Colonic mucosa (tissue), 4 donors: ENCODE measurements at places on chromosomes 5 and 9.

- no peak for DNase-seq
Measured at GRCh38 chr9:127181315-127181580, 58.8 kb upstream of the ANGPTL2 start.

- DNase-seq, result no peak
Measured at GRCh38 chr9:6889868-6890267, 132.1 kb downstream of the KDM4C start.

GRCh38 chr9:78694974-78695373 lies 398.0 kb downstream of the PSAT1 start:
- DNase-seq, result no peak

- no peak for DNase-seq
Measured at GRCh38 chr9:115191667-115192066, 73.7 kb upstream of the TNC start.

- DNase-seq, result no peak
Measured at GRCh38 chr5:67015541-67016191, 180.9 kb downstream of the CD180 start.

DNA sequence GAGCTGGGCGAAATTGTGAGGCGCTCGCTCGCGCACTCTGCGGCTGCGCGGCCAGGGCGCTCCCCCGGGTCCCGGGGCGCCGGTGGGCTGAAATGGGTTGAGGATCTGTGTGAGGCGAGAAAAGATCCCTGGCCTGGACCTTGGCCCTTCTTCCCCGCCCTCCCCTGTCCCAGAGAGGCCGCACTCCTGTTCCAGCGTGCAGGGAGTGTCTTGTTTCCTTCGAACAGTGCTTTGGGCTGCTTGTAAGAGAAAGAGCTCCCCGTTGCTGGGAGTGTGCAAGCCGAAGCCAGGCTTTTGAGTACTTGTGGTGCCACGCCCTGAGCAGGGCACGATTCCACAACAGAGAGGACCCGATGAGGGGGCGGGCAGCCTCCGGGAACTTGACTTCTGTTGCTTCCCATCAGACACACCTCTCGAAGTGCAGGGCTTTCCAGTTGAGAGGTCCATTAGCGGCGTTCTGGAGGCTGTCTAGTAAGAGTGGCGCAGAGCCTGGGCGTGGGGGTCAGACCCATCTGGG lies 535 bp downstream of the DOLPP1 start:
- no peak for DNase-seq

DNA sequence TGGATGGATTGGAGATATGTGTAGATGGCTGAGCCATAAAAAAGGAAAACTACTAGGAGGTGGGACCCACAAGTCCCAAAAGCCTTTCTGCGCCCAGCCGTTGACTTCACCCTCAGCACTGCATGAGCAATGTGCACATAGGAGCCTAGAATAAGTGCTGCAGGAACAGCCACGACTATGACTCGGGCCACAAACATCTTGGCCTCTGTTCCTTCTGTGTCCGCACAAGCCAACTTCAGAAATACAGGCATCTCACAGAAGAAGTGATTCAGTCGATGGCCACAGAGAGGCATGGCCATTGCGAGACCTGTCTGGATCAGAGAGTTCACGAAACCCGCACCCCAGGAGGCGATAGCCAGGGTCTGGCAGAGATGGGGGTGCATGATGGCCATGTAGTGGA lies 587 bp downstream of the OR2Y1 start:
- DNase-seq, result no peak

DNA sequence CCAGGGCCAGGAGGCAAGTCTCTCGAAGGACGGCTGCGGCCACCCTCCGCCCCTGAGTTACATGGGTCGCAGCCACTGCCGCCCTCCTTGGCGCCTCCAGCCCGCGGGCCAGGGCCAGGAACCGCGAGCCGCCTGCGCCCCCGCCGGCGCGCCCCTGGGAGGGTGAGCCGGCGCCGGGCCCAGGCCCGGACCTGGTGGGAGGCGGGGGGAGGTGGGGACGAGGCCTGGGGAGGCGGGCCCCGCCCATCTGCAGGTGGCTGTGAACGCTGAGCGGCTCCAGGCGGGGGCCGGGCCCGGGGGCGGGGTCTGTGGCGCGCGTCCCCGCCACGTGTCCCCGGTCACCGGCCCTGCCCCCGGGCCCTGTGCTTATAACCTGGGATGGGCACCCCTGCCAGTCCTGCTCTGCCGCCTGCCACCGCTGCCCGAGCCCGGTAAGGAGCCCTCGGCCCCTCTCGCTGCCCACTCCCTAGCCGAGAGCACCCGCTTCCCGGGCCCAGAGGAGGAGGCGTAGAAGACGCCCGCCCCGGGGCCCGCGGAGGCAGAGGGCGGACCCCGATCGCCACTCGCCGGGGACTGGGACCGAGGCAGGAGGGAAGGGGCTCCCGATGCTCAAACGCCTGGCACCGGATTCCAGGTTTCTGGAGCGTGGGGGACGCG lies at the start of gene ASS1:
Gene ASS1 (plus strand): TSS at position 397 of the 657 bp plus-strand sequence. CDS start 7,268 bp downstream, outside the sequence.
- DNase-seq, result peak; percentile 91

DNA sequence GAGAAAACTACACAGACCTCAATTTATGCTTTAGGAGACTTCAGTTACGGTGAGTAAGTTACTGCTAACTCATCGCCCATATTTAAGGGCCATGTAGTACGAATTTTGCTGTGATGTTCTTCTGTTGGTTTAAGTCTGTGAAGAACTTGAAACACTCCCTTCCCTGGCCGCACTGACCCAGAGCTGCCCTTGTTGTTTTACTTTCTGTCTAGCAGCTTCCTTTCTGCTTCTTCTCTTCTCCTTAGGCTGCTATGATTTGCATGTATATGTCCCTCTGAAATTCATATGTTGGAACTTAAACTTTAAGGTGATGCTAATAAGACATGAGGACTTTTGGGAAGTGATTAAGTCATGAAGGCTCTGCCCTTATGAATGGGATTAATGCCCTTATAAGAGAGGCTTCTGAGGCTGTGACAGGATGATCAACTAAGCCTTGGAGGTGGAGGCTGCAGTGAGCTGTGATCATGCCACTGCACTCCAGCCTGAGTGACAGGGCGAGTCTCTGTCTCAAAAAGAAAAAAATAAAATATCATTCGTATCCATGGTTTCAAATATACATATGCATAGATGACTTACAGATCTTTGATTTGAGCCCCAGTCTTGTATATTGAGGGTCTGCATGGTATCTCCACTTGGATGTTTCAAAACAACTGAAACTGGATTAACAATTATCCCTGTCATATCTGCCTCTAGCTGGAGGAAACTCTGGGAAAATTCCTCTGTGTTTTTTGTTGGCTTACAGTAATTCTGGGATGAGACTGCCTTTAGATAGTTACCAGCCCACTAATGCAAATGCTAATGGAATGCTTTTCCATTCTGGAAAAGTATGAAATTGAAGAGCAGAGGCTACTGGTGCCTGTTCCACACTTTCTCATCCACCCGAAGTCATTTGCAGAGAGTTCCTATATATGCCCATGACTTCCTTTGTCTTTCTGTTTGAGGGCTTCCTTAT lies 263.4 kb upstream of the ACTBL2 start:
- no peak for DNase-seq

DNA sequence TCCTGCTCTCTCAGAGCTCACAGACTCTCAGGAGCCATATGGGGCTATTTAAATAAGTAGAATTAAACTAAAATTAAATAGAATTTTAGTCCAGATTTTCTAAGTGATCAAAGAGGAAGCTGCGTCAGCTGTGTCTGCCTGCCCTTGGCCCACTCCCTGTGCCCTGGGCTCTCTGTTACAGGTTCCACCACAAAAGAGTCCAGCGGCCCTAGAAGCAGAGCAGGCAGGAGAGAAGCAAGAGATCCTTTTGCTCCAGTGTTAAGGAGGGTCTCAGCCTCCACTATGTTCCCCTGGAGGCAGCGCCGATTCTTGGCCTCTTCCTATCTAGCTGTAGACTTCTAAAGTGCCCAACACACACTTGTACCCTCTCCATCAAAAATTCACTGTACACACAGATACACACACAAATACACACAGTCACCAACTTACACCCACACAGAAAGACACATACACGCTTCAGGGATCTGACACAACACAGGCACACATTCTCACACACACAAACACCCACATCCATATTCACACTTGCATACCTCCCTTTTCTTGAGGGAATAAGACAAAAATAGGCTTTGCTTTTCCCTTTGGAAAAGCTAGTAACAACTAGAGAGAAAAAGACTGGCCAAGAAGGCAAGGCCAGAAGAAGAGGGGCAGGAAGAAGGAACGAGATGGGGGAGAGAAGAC lies 5.5 kb upstream of the TNIP1 start:
- no peak for DNase-seq

DNA sequence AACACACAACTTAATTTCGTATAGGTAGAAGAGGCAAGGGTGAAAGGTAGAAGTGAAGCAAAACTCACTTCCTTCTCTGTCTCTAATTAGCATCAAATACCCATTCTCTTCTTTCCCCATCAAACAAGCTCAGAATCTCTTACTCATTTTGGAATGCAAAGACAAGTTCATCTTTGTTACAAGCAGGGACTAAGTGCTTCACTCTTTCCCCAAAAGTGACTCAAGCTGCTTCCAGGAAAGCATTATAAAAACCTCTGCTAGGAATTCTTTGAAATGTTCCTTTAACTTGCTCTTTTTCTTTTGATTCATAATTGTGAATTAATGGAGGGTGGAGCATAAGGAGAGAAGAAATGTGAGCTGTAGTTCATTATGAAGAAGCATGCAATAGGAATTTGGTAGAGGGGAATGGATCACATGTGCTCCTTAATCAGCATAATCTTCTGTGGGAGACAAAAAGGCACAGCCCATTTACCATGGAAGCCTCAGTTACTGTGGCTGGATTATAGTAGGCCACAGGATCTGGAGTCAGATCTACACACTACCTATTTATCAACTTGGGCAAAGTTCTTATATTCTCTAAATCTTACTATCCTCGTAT lies 109.5 kb upstream of the DPYSL3 start:
- no peak for DNase-seq

GRCh38 chr9:104743376-104743985 lies 4.0 kb upstream of the NIPSNAP3A start:
- DNase-seq, result no peak
